NCI-H774 (cell line): ENCODE measurements at places on chromosomes 6 and 20.

- no peak for DNase-seq
These were observed 26.0 kb downstream of the SDCBP2 start for GRCh38 chr20:1302685-1303541.

DNA sequence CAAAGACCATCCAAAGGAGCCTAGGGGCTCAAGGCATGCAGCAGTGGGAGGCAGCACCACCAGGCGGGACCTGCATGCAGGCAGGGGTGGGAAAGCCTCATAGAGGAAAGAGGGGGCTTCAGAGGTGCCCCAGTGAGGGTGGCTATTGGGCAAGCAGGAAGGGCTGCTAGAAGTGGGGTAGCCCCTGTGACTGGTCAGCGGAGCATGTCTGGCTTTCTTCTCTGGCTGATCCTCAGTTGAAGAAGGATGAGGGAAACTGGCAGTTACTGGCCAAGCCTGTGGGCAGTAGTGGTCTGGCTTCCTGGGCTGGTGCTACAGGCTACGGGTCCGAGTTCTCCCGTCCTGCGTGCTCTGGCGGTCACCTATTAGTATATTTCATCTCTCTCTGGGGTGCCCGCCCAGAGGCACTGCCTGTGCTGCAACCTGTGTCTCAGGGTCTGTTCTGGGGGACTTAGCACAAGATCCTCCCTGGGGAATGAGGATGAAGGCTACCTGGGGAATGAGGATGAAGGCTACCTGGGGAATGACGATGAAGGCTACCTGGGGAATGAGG, 35.9 kb upstream of the CST7 start:
- no peak for DNase-seq

DNA sequence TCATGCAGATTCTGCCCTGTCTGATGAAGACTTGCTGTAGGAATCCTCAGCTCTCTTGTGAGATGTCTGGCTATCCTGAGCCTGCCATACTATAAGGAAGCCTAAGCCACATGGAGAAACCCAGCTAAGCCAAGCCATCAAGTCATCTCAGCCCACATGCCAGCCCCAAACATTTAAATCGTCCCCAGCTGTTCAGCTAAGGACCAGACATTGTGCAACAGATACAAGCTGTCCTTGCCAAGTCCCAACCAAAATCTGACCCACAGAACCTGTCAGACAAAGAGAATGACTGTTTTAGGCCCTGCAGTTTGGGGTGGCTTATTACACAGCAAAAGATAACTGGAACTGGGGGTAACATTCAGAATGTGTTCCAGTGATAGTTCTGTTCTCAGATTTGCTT, 36.8 kb upstream of the FOXC1 start:
- DNase-seq: no peak

DNA sequence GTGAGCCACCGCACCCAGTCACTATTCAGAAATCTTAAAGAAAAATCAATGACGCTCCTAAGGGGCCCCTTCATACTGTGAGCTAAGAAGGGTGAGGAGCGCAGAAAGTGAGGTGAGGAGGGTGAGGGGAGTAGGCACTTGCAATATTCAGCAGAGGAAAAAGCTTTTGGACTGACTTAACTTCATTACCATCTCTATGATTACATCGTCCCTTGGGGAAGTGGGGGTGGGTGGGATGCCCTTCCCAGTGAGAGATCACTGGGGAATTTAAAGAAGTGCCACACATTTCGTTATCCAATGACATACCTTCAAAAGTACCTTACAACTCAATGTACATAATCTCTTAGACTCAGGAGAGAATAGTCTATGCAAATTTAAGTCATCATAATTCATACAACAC, 46.5 kb downstream of the SMLR1 start:
- no peak for DNase-seq

GRCh38 chr20:3557237-3557785, 86.5 kb downstream of the ATRN start:
- DNase-seq: no peak

GRCh38 chr6:45686841-45687569, 309.3 kb upstream of the SUPT3H start:
- no peak for DNase-seq

DNA sequence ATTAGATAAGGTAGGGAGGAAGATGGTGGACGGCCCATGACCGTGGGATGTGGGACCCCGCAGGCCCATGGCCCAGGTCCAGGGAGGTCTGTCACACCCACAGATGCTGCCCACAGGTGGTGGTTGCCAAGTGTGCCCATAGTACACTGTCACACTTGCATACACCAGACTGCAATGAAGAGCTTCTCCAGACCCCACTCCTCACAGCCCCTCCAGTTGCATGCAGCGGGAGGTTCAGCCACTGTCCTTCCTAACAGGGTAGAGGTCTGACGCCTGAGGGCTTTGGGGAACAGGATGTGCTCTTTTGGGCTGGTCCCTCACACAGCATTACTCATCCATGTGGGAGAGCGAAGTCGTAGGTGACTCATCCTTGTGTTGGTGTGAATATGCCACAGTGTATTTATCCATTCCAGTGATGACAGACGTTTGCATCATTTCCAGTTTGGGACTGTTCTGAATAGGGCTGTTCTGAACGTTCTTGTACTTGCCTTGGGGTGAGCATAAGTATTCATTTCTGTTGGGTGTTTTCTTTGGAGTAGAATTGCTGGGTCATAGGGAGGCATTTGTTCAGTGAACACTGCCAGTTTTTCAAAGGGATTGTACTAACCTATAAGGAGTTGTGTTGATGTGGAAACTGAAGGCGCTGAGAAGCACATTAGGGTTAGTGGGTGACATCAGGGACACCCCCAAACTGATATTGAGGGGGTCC, 10.1 kb upstream of the PYGB start:
- DNase-seq: no peak

GRCh38 chr20:37337208-37337991, 8.5 kb upstream of the SRC start:
- DNase-seq: no peak

DNA sequence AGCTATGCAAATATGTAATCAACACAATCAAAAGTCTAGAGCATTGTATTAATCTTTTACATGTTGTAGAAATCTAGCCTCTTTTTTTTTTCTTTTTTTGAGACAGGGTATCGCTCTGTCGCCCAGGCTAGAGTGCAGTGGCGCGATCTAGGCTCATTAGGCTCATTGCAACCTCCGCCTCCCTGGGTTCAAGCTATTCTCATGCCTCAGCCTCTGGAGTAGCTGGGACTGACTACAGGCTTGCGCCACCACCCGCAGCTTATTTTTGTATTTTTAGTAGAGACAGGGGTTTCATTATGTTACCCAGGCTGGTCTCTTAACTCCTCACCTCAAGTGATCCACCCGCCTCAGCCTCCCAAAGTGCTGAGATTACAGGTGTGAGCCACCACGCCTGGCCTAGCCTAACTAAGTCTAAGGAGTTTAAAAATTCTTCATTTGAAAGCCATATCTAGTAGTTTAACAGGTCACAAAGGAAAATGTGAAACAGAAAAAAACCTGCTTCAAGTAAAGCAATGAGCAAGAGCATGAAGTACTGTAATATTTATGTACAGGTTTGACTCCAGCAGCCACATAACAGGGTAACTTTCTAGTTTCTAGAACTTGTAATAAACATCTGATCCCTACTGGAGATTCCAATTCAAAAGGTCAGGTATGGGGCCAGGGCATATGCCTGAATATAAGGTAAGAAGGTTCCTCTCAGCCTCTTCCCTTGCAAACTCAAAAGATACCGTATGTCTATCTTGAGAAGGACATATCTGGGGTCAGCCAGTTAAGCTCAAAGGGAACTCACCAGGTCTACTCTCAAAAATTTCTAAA, 4.4 kb downstream of the CPNE1 start:
- DNase-seq: no peak

DNA sequence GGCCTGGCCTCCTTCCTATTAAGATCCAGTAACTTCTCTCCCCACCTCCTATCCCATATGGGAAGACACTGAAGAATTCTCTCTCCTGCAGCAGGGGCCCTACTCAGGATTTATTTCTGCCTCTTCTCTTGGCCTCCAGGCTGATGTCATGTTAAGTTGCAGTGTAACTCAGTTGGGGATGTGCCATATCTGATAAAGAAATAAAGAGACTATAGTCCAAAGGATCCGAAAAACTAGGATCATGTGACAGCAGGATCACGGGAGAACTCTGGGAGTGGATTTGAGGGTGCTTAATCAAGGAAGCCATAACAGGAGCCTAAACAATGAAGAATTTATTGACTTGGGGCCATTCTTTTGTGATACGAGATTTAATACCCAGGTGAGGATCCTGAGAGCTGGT, 38.5 kb upstream of the TGM6 start:
- DNase-seq: no peak

DNA sequence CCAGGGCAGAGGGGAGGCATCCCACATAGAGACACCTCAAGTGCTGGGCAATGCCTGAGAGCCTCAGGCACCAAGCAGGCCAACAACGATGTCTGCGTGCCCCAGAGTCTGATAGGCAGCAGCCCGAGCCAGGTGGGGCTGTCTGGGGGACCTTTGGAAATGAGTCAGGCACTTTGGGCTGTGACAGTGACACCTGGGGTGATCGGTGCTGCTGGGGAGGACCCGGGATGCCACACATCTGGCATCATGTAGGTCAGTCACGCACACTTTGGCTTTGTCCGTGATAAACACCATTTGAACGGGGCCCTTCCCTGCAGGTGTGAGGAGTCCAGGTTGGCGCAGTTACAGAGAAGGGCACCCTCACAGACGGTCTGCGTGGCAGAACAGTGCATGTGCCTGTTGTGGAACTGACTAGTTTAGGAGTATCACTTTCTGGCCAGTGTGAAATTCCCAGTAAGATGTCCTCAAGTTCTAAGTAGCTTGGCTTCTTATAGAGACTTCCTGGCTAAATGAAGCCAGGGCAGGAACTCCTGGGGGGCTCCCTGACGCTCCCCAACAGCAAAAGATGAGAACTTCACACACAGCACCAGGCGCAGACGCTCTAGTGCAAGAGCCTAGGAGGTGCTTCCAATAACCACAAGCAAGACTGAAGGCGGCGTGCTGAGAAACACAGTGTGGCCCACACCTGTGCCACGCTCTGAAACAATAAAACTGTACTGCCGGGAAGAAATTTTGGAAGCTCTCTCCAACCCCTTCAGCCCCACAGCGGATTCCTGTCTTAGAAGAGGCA, 134.7 kb downstream of the WDR27 start:
- DNase-seq: no peak

- no peak for DNase-seq
These were observed 500.0 kb upstream of the EPHA7 start for GRCh38 chr6:93919365-93919764.

- DNase-seq: no peak
These were observed 38.5 kb downstream of the EDN1 start for GRCh38 chr6:12328701-12329100.

GRCh38 chr6:118476551-118476950, 71.5 kb upstream of the PLN start:
- no peak for DNase-seq

DNA sequence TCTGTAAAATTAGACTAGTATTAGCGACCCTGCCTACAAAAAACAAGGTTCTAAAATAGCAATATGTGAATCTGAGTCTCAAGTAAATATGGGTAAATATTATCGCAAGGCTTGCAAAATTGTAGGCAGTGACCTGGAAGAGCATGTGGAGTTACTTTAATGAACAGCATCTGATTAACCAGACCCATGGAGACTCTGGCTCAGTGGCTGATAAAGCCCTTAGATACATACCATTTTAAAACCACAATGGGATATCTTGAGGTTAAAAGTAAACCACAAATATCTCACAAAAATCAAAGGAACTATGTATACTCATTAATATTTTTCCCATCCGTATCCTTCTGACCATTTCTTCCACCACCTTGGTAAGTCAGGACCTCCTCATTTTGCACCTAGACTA, 187.0 kb downstream of the MTFR2 start:
- DNase-seq: no peak

DNA sequence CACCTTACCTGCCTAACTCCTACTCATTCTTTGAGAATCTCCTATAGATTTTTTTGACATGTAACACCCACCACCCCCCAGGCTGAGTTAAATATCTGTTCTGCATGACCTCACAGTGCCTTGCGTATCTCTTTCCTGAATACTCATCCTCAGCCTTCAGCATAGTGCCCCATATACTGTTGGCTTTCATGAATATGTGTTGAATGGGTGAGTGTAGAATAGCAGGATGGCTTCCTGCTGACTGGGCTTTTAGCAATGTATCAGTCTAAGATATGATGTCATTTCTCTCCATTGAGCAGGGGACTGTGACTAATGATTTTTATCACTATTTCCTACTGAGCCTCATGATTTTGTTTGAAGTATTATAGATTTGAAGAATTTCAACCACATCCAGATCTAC, 361.6 kb upstream of the MARCKS start:
- no peak for DNase-seq

DNA sequence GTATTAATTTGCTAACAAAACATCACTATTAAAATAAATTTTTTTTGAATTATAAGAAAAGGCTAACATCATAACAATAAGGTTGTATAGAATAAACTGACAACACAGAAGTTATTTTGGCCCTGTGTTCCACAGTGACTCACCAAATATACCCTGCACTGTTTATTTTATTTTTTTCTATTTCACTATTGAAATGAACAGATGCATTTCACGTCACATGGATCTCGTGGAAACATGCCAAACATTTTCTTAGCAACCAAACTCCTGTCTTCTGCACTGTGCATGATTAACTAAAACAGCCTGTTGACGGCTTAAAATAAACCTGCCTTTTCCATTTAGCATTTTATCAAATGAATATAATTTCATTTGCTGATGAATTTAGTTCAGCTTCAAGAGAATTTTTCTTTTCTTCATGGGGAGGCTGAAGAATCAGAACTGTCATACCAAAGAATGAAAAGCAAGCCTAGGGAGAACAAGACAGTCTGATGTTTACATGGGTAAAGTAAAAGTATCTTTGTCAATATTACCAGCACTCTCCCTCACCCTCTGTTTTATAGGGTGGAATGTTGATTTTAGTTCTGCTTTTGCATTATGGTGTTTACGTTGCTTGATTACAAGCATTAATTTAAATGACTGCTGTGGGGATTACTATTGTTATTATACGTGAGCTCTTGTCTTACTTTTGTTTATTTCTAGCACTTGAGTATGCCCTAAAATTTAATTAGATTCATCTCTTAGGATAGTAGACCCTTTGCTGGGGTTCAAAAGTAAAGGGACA, 115.3 kb downstream of the LCA5 start:
- DNase-seq: peak; percentile 97

- peak; percentile 20 for DNase-seq
These were observed 39.1 kb downstream of the ILRUN start for GRCh38 chr6:34657307-34657978.

GRCh38 chr6:130885392-130886192, 58.4 kb downstream of the SMLR1 start:
- DNase-seq: peak; percentile 77

GRCh38 chr6:75493400-75494064, at the start of gene FILIP1:
Gene FILIP1, minus strand, starts transcription at chr6:75493800. Its CDS starts 78,828 bp downstream, at chr6:75414972.
- no peak for DNase-seq

- no peak for DNase-seq
These were observed 288.3 kb downstream of the KHDC1L start for GRCh38 chr6:72936766-72937559.

DNA sequence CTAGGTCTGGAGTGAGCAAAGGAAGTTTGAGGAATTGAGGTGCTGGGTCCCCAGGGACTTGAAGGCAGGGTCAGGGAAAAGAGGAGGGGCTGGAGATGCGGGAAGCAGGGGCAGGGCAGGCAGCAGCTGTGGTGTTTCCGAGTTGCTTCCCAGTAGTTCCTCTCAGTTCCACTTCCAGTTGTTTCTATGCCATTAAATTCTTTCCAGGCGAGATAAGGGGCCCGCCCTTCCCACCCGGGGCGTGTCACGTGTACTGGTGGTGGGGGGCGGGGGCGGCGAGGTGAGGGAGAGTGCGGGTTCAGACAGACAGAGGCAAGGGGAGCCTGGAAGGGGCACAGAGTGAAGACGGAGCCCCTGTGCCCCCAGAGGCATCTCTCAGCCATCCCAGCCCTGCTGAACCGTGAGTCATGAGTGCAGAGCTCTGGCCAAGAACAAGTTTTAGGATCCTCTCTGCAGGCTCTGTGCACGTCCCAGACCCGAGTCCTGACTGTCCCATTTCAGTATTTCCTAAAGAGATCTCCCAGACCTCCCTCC, 977 bp downstream of the TNXB start:
- no peak for DNase-seq
